Placental pericyte (primary cell): ENCODE measurements at places on chromosomes 13 and 19. TPM values are rescaled to one million over a fixed set of nuclear protein-coding genes. Genes with fewer than 3 reads are reported as not detected.

ATF5 gene
- total RNA-seq, result 7.4 and 12.3 TPM in 2 replicates

CGB2 gene
- not detected in 2 replicates for total RNA-seq

PRR20D gene
- total RNA-seq, result not detected in 2 replicates

MISP gene
- 0.14 and 0.22 TPM in 2 replicates for total RNA-seq

CCNA1 gene
- 0.43 and 1.1 TPM in 2 replicates for total RNA-seq

ZNF554 gene
- total RNA-seq, result 2.6 and 3.1 TPM in 2 replicates

RASL11A gene
- 2.2 and 2.9 TPM in 2 replicates for total RNA-seq

ZNF667 gene
- 1.1 and 2.6 TPM in 2 replicates for total RNA-seq

VSTM1 gene
- total RNA-seq, result not detected in 2 replicates

PROSER1 gene
- total RNA-seq, result 11.8 and 18.6 TPM in 2 replicates

LILRB2 gene
- not detected in 2 replicates for total RNA-seq

BEST2 gene
- not detected in 2 replicates for total RNA-seq

PCDH8 gene
- total RNA-seq, result not detected in 2 replicates

OR7C1 gene
- not detected in 2 replicates for total RNA-seq

MAMSTR gene
- total RNA-seq, result under 0.01 and 0.57 TPM in 2 replicates

APOC4 gene
- total RNA-seq, result not detected in 2 replicates

OR10H2 gene
- not detected in 2 replicates for total RNA-seq

ZNF772 gene
- total RNA-seq, result 13.1 and 16.8 TPM in 2 replicates

MEDAG gene
- 12.0 and 34.4 TPM in 2 replicates for total RNA-seq

HSH2D gene
- not detected in 2 replicates for total RNA-seq

DMKN gene
- 0.14 and 0.22 TPM in 2 replicates for total RNA-seq

BST2 gene
- total RNA-seq, result 6.2 and 36.3 TPM in 2 replicates

SHISA7 gene
- total RNA-seq, result not detected in 2 replicates

TRPC4 gene
- total RNA-seq, result 3.9 and 6.3 TPM in 2 replicates

NPAS1 gene
- 0.44 and 1.1 TPM in 2 replicates for total RNA-seq

LIG1 gene
- 8.3 and 47.2 TPM in 2 replicates for total RNA-seq

IL27RA gene
- total RNA-seq, result 0.88 and 2.4 TPM in 2 replicates

PSG4 gene
- 0.29 and 2.8 TPM in 2 replicates for total RNA-seq

TICAM1 gene
- 4.6 and 6.1 TPM in 2 replicates for total RNA-seq

COMP gene
- not detected in 2 replicates for total RNA-seq

UTP14C gene
- total RNA-seq, result 14.3 and 20.8 TPM in 2 replicates

POU2F2 gene
- total RNA-seq, result 11.6 and 17.3 TPM in 2 replicates

GJA3 gene
- 1.0 and 3.7 TPM in 2 replicates for total RNA-seq
